NCI-H748 treated with DMSO at 0.1 percent for 48 hours (cell line): ENCODE measurements at places on chromosomes 2 and 18.
A peak's percentile ranks its signal among the peaks of the same experiment; 100 is the strongest.

- DNase-seq, result no peak
These were observed 17.8 kb upstream of the TMEM131 start for GRCh38 chr2:98013407-98014042.

- no peak for DNase-seq
These were observed 14.9 kb upstream of the KCNS3 start for GRCh38 chr2:17863539-17863938.

- no peak for DNase-seq
These were observed 35.6 kb upstream of the UBE2F start for GRCh38 chr2:237931205-237931721.

DNA sequence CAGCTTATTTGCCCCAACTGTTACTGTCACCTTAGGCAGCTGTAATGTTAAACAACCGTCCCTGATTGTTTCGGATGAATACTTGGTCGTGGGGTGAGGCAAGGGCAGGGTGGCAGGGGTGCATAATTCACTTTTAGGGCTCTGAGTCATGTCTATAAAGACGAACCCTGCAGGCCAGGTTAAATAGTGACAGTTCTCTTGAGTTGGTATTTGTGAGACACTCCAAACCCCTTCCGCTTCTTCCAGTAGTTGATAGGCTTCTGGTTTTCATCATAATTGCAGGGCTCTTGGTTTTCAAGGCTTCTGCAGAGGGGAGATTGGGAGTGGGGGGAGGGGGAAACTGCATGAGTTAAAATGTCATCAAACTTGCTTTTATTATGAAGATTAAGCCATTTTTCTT lies 97.2 kb upstream of the TSPYL6 start:
- DNase-seq, result no peak

DNA sequence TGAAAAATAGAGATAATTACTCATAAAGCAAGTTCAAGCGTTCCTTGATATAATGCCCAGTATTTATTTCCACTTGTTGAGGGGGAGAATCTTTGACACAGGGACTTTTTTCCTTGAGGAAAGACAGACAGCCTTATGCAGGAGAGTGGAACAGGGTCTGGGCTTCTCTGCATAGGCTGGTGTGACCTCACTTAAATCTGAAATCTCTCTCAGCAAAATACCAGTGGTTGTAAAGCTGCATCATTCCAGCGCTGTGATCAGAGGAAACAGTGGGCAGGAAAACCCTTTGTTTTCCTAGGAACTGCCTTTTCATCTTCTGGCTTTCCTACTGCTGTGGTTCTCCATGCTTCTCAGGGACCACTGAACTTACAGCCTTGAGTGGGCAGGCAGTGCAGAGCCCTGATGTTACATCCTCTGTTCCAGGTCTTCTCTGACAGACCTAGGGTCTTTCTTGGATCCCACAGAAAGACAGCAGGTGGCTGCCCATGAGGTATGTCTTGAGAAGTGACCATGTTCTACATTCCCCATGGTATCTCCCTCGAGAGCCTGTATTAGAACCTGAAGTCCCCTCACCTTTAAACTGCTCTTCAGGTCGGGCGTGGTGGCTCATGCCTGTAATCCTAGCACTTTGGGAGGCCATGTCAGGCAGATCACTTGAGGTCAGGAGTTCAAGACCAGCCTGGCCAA lies 17.6 kb upstream of the MAP4K4 start:
- DNase-seq, result no peak

DNA sequence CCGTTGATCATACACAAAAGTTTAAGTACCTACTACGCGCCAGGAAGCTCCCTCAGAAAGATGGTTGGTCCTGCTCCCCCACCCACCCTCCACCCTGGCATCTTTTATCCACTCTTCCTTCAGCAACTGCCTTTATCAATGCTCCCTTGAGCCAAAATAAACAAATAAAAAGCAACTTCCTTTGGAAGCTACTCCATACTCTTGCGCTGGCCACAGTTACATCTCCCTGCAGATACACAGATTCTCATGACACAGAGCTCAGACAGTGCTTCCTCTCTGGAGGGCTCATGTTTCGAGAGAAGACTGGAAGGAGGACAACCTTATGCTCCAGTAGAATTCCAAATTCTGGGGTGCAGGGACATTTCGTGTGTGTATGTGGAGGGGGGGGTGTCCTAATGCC lies 3.8 kb upstream of the STEAP3 start:
- DNase-seq, result no peak

GRCh38 chr2:45103351-45104345 lies 94.4 kb upstream of the SIX2 start:
- DNase-seq, result no peak

DNA sequence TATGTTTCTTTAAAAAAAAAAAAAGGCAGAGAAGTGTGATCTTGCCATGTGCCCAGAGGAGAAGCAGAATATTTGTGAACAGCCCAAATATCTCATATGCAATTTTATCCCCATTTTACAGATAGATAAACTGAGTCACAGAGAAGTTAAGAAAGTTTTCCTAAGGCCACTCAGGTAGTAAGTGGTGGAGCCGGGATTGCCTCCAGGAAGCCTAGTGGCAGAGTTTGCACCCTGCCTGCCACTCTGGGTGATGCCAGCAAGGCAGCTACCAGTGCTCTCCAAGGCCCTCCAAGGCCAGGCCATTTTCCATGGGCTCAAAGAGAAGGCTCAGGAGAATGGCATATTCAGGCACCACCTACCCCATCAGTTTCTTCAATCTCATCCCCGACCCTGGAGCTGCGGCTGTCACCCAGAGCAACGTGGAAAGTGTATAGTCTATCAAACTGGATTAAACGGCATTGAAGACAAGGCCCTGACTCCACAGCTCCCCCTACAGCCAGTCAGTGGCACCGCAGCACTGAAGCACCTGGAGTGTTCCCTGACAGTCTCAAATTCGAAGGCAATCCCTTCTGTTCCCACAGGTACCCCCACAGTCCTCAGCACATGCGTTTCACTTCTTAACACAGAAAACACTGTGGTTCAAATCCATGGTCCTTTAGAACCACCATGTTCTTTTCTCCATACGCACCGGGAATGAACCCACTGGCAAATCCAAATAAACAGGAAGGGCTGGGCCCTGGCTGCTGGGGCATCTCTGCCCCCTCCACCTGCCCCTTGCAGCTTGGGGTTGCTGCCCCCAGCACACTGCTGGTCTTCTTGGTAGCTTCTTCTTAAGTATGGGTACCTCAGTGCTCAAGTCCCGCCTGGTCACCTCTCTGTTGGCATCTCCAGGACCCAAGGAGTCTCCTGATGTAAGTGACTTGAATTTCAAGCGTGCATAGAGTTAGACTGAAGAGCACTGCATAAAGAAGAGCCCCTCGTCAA lies 175.3 kb downstream of the INHBB start:
- peak; percentile 59 for DNase-seq

- no peak for DNase-seq
These were observed 109.2 kb upstream of the VRK2 start for GRCh38 chr2:57937456-57937855.

GRCh38 chr2:203718087-203718486 lies 11.6 kb downstream of the CD28 start:
- no peak for DNase-seq

DNA sequence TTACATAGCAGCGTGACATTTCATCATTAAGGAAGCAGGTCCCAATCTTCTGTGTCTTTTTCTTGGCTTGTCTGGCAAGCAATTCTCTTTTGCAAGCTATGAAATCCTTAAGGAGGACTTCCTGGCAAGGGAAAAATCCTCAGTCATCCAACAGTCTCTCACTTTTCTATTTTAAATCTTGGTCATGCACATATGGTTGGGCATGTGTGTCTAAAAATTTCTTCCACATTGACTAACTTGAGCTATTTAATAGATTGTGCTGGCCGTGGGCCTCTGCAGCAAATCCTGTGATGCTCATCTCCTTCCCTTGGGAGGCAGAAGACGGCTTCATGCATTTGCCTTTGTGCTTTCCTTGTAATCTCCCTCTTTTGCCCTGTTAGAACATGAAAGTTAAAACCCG lies 634.3 kb upstream of the FANCL start:
- DNase-seq, result no peak

GRCh38 chr2:101120124-101120996 lies 30.8 kb downstream of the TBC1D8 start:
- no peak for DNase-seq

GRCh38 chr2:152620985-152621384 lies 96.3 kb downstream of the PRPF40A start:
- no peak for DNase-seq

DNA sequence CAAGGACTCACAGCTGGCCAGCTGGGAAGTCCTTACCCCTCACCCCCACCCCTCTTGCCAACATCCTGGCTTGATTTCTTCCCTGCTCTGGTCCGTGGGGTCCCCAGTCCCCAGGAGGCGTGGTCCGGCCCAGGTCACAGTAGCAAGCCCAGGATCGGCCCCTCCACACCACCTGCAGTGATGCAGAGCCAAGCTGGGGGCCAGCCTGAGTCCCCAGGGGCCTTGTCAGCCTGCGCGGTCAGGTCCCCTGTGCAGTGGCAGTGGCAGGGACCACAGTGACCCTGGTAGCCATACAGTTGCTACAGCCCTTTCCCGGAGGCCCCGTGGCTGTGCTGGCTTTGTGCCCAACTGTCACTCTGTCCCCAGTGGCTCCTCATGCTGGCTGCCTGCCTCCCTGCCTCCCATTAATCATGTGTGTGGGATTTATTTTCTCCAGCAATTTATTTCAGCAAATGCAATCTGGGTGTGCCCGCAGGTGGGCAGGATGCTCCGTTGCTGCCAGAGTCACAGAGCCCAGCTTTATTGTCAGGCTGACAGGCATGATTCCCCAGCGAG lies 8.8 kb upstream of the PRSS56 start:
- no peak for DNase-seq

DNA sequence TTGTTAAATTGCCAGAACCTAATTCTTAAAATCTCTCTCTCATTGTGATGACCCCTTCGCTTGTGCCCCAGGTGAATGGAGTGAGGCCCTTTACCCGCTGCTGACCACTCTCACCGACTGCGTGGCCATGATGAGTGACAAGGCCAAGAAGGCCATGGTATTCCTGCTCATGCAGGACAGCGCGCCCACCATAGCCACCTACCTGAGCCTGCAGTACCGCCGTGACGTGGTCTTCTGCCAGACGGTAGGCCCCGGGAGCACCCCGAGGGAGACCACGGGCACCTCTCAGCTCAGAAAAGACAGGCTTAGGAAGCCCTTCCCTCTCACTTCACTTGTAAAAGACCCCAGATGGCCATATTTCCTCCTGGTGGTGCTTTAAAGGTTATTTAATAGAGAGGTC lies 44.9 kb downstream of the COA5 start:
- DNase-seq, result no peak

- no peak for DNase-seq
These were observed 582 bp upstream of the ZAP70 start for GRCh38 chr2:97712693-97713295.

DNA sequence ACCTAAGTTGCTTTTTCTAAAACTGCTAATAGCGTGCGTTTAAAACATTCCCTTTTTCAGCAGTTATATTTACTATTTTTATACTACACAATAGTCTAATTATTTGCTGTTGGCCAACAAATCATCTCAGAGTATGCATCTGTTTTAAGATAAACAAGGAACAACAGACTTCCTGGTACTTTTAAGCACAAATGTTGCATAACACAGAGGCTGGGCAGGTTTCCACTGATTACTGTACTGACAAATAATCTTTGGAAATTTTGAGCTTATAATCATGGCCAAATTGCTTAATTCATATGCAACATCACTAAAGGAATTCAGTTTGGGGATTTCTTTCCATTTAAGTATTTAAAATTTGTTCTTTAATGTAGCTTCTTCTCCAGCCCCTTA lies 737.4 kb upstream of the SALL3 start:
- DNase-seq, result no peak

DNA sequence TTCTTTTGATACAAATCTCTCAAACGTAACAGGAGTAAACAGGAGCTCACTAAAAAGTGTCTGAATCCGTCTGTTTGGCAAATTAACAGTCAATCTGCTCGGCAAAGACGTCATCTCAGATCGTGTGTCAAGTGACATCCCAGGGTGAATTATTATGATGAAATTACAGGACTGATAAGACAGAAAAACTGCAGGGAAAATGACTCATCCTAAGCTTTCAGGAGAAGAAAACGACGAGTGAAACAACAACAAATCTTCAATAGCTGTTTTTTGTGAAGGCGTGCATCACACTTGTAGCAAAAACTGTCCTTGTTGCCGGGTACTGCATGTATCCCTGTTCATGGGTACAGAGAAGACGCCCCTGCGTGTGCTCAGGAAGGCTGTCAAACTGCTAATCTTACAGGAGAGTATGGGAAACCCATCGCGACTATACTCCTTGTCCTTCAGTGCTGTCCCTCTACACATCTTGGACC lies 24.9 kb downstream of the EPB41L3 start:
- no peak for DNase-seq

DNA sequence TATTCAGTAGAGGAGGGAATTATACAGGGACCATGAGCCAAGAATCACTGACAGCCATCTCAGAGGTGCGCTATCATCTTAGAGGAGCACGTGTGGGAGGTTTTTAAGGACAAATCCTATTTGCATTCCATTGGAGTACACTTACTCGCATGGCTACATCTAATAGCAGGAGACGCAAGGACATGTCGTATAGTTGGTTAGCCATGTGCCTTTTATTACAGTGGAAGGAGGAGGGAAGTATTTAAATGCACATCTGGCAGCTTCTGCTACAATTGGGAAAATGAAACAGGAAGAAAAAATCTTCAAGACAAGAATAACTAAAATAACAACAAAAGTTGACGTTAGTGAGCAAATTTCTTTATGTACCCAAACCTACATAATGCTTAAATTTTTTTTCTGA lies 86.5 kb upstream of the UGP2 start:
- DNase-seq, result no peak

DNA sequence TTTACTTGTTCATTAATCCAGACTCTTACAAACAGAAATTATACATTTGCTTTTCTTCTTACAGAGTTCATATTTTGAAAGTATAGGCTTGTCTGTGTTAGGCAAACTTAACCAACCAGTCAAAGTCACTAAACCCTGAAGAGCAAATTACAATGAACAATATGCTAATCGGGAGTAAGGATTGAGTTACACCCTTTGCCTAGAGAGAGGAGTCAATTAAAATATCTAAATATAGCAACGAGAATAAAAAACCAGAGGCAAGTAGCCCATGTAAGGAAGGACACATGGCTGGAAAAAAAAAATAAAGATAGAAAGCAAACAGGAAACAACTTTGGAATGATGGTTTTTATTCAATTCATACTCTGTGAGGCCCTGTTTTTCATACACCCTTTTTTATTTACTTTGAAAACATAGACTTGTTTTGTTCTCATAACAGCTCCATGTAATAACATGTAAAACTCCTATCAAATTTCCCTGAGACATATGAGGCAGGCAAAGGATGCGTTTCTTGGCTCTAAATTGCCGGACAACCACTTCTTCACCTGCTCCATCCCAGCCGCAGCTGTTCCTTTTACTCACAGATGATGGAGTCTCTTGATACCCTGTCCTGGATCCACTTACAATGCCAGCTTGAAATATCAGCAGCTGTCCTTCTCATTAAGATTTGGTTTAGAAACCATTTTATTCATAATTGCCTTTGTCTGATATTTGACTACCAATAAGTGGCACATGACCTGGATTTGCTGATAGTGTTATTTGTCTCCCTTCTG lies 767.7 kb upstream of the GCFC2 start:
- peak; percentile 56 for DNase-seq

DNA sequence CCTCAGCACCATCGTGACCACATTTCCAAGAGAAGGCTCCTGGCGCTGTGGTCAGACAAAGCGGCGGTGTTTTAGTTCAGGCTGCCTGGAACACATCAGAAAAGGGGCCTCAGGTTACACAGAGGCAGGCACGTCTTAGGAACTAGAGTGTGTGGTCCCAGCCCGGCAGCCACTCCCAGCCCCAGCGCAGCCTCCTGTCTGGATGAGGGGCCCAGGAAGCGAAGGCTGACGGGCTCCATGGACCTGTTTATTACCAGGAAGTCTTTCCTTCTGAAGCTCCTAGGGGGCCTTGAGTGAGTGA lies 10.0 kb upstream of the GPR55 start:
- no peak for DNase-seq

GRCh38 chr18:13448335-13448795 lies 229.8 kb downstream of the LDLRAD4 start:
- DNase-seq, result no peak
